M059J (cell line): ENCODE measurements at places on chromosomes 1 and 21. TPM values are rescaled to one million over a fixed set of nuclear protein-coding genes. Genes with fewer than 3 reads are reported as not detected.

DNA sequence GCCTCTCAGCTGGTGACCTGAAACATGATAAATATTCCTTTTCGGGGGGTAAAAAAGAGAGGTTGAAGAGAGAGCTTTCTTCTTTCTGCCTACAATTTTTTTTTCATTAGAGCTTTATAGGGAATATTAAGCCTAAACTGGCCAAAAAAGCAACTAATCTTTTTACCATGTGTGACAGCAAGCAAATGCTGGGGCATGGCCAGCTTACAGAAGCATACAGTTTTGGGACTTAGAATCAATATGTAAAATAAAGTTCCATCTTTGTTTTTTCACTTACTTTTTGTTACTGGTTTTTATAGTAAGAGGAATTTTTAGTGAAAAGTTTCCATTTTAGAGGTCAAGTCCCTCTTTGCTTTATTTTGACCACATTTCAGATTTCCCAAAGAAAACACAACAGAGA is 301.2 kb upstream of the DEPDC1 start:
- no peak for DNase-seq

DNA sequence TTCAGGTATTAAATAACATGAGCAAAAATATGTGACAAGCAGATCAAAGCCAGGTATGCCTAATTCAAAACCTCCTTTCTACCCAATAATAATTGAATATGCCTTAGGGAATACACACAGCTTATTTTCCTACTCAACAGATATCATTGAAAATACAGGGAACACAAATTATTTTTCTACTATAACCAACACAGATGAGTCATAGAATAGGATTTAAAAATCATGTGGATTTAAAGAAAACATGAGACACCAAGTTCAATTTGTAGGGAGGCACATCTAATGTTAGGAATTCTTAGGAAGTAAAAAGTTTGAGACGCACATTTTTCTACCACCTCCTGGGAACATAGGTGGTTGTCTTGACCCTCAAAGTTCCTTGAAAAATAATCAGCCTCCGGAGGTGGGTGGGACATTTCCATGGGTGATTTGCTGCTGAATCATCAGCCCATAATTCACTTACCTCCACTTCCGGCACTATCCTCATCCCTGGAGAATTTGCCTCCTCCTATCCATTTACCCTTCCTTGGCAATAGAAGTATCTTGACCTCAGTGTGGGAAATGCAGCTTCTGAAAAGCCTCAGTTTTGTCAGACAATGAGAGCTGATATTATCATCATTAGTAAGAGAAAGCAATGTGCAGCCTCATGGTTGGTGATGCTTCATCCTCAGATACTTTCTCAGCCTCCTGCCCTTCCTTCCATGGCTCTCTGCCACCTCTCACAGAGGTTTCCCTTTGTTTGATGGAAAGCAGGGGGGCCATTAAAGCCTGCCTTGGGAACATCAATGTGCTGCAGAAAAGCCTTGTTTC is 33.5 kb upstream of the RGS4 start:
- peak; percentile 98 for DNase-seq

DNA sequence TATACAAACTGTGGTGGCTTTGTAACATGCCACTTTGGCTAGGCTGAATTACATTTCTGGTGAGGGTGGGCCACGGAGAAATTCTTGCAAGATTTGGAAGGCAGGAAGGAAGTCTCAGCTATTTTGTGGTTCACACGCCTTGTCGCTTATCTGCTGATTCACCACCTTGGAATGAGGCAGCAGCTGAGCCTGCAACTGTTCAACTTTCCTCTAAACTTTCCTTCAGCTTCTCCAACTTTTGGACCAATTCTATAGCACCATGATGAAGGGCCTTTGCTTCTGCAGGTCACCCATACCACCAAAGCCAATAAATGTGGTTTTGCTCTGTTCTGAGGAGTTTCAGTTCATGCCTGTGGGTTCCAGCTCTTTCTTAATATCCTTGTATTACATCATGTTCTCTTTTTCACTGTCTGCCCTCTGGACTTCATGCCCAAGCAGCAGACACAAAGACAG is 337.6 kb upstream of the SNX7 start:
- peak; percentile 99 for DNase-seq

DNA sequence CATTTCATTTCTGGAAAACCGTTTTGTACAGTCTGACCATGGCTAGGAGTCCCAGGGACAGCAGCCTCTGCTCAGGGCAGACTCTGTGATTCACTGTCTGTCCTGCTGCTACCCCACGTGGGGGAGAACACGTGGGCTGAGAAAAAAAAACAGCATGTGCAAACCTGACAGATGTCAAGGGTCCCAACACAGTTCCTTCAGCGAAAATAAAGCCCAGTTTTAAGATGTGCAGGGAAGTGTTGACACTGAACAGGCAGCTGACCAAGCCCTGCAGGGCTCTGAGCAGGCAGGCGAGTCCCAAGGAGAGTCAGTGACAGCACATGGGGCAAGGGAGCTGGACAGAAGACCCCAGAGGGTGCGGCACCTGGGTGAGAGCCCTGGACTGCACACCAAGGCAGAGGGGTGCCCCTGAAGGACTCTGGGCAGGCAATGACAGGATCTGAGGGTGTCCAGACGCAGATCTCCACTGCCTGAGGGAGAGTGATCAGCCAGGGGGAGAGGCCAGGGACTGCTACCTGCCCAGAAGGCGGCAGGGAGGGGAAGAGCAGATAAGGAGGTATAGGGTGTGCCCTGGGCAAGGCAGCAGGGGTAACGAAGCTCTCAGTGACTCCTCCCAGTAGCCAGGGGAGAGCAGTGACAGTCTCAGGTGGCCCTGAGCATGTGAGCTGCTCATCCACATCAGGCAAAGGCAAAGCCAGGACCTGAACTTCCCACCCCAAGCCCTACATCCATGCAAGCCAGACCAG is 5.1 kb upstream of the SPATC1L start:
- DNase-seq = peak; percentile 61

GRCh38 chr1:1122981-1123480 is 7.1 kb upstream of the C1orf159 start:
- peak; percentile 14 for DNase-seq

Gene TMEM200B
- 3.5 and 4.6 TPM in 2 replicates for total RNA-seq

Gene KHDC4
- 24.1 and 30.7 TPM in 2 replicates for total RNA-seq

DNA sequence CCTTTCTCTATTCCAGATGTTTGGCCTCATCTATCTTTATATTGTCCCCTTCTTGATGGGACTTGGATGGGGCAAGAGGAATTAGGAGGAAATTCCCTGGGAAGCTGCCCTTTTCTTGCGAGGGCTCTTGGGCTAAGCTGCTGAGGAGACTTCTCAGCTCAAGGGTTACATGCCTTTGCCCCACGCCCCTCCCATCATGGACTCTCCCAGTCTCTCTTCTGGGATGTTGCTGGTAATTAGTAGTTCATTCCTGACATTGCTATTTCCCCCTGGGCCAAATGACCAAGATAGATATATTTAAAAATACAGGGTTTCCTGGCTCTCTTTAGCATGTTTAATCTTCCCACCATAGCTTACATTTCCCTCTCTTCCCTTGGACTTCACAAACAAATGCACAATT is 90.6 kb upstream of the RALGPS2 start:
- DNase-seq = peak; percentile 70

- DNase-seq = peak; percentile 97
Observed at GRCh38 chr1:108817016-108817415, 39.9 kb downstream of the AKNAD1 start.

GRCh38 chr1:79852004-79852403 is 845.5 kb upstream of the ADGRL4 start:
- DNase-seq = no peak

- no peak for DNase-seq
Observed at GRCh38 chr1:209855006-209855405, 27.2 kb downstream of the UTP25 start.
